ENCODE measurements at places on chromosomes 11 and 22. TPM values are rescaled to one million over a fixed set of nuclear protein-coding genes. Genes with fewer than 3 reads are reported as not detected.
A peak's percentile ranks its signal among the peaks of the same experiment; 100 is the strongest.

The MMP1 gene
- total RNA-seq, result not detected

DNA sequence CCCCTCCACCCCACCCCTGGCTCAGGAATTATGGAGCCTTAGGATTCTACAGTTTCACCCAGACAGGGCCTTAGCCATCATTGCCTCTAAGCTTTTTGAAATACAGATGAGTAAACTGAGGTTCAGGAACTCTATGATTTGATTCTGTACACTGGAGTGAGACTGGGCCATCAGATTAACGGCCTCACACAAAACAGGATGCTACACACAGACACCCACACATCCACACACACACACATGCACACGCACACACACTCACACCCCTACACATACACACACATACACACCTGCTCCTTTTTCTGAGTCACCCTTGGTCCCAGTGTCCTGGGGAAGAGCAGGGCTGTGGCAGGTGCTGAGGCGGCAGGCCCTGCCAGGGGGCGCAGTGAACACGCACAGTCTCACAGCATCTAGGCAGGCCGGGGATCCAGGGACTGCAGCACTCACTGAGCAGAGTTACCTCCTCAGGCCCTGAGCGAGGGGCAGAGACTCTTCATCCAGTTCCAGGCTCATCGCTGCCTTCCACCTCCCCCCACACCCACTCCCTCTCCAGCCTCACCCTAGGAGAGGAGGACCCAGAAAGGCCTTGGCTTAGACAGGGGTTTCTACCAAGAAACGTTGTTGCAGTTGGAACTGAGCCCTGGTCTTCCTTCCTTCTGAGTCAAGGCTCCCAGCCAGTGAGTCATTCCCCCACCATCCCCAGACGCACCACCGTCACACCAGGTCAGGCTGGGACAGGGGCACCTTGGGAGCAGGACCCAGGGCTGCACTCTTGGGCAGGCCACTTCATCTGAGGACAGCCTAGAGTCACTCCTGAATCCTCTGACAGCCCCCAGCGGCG lies 89.8 kb upstream of the PARVA start:
- peak; percentile 77 for DNase-seq

DNA sequence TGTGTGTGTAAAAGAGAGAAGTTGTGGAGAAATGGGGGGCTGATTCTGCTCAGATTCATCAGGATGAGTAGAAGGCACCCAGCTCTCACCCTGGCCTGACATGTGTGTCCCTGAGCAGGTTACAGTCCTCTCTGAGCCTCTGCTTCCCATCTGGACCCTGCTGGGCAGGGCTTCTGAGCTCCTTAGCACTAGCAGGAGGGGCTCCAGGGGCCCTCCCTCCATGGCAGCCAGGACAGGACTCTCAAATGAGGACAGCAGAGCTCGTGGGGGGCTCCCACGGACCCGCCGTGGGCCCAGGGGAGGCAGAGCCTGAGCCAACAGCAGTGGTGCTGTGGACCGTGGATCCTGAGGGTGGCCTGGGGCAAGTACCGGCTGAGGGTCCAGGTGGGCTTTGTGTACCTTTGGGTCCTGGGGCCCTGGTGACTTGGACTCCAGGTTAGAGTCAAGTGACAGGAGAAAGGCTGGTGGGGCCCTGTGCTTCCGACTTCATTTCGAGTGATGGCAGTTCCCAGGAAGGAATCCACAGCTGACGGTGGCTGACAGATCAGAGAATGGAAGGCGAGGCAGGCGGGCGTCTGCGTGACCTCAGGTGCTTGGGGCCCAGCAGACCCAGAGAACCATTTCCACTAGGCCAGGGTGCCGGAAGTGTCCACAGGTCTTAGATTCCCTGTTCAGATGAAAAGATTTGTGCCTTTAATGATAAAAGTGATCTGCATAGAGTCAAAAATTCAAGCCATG lies 21.9 kb downstream of the NEAT1 start:
- DNase-seq, result no peak

GRCh38 chr11:105858841-105859240 lies 163.2 kb downstream of the MSANTD4 start:
- no peak for DNase-seq

- no peak for DNase-seq
Observed at GRCh38 chr11:3796801-3797328, 489 bp downstream of the NUP98 start.

The CD59 gene
- 619 TPM for total RNA-seq

DNA sequence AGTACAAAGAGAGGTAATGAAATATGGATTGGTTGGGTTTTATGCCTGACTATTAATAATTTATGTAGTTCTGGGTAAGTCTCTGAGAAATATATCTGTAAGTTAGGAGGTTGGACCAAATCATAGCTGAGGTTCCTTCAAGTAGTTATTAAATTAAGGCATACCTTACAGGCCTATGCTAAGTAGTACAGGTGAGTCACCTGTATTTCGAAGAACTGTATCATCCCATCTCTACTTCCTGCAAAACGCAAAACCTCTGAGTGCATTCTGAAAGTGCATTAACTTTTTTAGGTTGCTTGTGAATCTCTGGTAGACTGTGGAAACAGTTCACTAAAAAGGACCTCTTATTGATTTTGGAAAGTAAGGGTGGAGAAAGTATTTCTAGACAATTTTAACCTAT lies 37.1 kb downstream of the APOL5 start:
- no peak for DNase-seq

The ANKK1 gene
- not detected for total RNA-seq

Data from right cardiac atrium (tissue), 5 donors.